ENCODE measurements at places on chromosomes 12 and 14.

- no peak for DNase-seq
Observed at GRCh38 chr14:71355324-71356201, 448.3 kb downstream of the PCNX1 start.

- no peak for DNase-seq
Observed at GRCh38 chr12:128761379-128761790, 62.4 kb downstream of the SLC15A4 start.

GRCh38 chr12:53975064-53975471, 314 bp upstream of the HOTAIR start:
- no peak for DNase-seq

- DNase-seq: peak; percentile 15
Observed at GRCh38 chr12:47742253-47742825, 16.3 kb downstream of the RAPGEF3 start.

GRCh38 chr12:2689393-2689792, 105.4 kb upstream of the FKBP4 start:
- DNase-seq: no peak

DNA sequence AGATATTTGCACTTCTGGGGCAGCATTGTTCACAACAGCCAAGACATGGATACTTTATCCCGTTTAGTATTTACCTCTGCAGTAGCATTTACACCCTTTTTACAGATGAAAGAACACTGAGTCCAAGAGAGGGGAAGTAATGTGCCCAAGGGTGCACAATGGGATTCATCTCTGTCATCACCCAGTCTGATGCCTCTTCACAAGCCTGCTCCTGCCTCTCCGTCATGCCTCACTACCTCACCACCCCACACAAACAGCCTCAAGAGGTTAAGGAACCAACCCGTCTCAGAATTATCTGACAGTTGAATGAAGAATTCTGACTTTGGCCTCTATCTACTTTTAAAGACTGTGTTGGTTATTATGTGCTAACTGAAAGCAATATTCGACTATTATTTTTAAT, 368.4 kb downstream of the ATP23 start:
- no peak for DNase-seq

DNA sequence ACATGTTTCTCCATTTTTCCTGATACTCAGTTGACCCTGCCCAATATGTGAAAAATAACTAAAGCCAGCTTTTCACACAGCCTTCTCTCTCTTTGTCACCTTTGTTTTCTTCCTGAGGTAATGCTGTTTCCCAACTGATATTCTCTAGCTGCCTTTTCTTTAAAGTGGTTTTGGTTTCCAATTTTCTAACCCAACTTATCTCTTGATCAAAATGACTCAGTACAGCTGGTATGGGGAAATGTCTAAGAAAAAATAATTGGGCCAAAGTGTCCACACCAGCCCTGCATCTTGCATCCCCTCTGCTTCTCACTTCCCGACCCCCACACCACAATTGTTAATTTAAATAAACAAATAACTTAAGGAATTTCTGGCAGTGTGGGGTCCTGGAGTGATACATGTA, 193.8 kb downstream of the SYT1 start:
- no peak for DNase-seq

- DNase-seq: no peak
Observed at GRCh38 chr12:62164036-62164435, 96.2 kb upstream of the USP15 start.

- DNase-seq: no peak
Observed at GRCh38 chr12:131860472-131861260, 32.5 kb downstream of the MMP17 start.

- DNase-seq: no peak
Observed at GRCh38 chr12:30794020-30794419, 39.3 kb upstream of the CAPRIN2 start.

- DNase-seq: no peak
Observed at GRCh38 chr12:104182144-104182543, 33.4 kb upstream of the TXNRD1 start.

- DNase-seq: no peak
Observed at GRCh38 chr12:57000393-57000792, 6.0 kb downstream of the ZBTB39 start.

DNA sequence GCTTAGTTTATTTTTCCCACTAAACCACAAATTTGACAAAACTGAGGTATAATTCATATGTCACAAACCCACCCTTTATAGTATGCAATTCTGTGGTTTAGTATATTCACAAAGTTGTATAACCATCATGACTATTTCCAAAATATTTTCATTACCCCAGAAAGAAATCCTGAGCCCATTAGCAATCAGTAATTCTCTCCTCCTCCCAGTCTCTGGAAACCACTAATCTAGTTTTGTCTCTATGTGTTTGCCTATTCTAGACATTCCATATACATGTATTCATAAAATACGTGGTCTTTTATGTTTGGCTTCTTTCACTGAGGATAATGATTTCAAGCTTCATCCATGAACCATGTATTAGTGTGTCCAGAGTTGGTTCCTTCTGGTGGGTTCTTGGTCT, 267.6 kb downstream of the AEBP2 start:
- no peak for DNase-seq

GRCh38 chr14:23409966-23410635, 2.0 kb upstream of the MYH6 start:
- no peak for DNase-seq

- DNase-seq: no peak
Observed at GRCh38 chr12:51970904-51971646, 19.6 kb downstream of the ACVR1B start.

DNA sequence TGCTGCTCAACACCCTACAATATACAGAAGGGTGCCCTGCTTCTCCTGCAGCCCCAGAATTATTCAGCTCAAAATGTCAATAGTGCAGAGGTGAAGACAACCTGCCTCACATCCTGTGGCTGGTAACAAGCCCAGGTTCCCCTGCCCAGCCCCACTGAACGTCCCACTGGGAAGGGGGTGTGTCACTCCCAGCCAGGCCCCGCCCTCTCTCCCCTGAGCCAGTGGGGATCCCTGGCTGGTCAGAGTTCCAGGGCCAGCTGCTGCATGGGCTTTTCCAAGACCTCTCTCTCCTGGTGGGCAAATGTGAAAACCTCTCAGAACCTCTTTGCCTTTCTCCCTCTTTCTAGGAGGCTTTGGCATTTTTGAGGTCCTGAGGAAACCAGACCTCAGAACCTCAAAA, 13.7 kb upstream of the LHX5 start:
- no peak for DNase-seq

- DNase-seq: no peak
Observed at GRCh38 chr14:71726580-71727021, 205.6 kb upstream of the RGS6 start.

- DNase-seq: no peak
Observed at GRCh38 chr14:62670526-62670925, 374.7 kb downstream of the KCNH5 start.

- no peak for DNase-seq
Observed at GRCh38 chr12:116577154-116577561, 18.0 kb downstream of the MAP1LC3B2 start.

GRCh38 chr12:123896767-123897166, 75.9 kb downstream of the CCDC92 start:
- no peak for DNase-seq

- DNase-seq: no peak
Observed at GRCh38 chr12:107335802-107336570, 242.6 kb upstream of the CRY1 start.

GRCh38 chr12:125873016-125873415, 807.8 kb downstream of the AACS start:
- DNase-seq: no peak

DNA sequence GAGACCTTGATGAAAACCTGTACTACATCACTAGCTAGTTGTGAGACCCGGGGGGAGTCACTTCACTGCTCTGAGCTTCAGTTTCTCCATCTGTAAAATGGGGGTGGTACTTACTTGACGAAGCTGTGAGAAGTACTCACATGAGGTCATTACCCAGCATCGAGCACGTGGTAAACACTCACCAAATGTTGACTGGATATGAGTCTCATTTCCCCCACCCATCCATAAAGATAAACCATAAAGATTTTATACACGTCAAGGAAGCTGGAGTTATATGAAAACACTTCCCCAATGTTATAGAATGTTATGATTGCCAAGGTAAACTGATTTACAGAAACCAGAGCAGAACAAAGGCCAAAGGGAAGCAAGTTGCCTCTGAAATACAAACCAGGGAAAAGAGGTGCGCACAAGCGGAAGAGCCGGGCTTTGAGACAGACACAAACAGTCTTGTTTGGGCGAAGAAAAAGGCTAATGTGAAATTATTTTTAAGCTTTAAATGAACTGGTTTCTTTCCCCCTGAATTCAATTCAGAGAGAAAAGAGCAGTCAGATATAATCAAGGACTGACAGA, 536.8 kb downstream of the MED13L start:
- DNase-seq: no peak

DNA sequence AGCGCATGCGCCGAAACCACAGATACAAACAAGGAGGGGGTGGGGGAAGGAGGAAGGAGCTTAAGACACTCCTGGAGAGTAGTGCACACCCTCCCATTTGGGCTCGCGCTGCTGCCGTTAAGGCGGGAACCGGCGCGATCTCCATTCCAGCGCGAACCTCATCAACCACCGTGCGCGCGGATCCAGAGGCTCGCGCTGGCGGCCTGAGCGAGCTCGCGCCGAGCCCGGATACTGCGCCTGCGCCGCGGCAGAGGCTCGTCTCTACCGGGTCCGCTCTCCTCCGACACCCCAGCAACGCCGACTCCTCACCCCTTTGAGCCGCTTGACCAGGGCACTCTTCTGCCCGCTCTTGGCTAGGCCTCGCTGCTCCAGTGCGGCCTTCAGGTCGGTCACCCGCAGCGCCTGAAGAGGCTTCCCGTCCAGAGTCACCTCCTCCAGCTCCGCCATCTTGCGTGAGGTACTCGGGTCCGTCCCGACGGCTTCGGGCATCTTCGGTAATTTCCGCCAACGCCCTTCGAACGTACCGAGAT, at the start of gene ACIN1:
Gene ACIN1 (minus strand): TSS at position 471 of the 530 bp plus-strand sequence. CDS start 24 bp downstream, at position 447.
- DNase-seq: no peak

DNA sequence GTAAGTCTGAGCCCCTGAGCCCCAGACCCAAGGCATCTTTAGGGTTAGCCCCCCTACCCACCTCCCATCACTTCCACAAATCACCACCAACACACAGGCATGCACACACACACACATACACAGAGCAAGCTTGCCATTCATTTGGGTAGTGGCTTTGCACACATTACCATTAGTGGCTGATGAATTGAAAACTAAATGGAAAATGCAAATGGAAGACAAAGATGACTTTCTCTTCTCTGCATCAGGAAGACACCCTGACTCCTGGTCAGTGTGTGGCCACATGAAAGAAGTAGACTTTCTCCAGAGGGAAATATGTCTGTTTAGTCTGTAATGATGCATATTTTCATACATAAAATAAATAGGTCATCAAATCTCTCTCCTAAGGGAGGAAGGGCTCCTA, 55.2 kb downstream of the CCDC60 start:
- no peak for DNase-seq
